ENCODE measurements at places on chromosomes 3 and 15.

DNA sequence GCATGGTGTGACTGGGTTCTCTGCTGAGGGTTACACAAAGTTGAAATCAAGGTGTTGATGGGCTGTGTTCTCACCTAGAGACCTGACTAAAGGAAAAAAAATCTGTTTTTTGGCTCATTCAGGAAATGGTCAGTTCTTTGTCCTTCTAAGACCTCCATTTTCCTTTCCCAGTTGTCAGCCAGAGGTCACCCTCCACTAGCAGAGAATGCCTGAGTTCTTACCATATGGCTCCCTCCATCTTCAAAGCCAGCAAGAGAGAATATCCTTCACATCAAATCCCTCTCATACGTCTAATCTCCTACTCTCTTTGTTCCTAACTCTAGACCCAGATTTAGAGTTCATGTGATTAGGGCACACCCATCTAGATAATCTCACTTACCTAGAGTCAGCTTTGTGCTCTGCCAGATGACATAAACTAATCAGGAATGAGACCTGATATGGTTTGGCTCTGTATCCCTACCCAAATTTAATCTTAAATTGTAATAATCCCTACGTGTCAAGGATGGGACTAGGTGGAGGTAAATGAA lies 19.4 kb downstream of the ANKRD28 start:
- no peak for DNase-seq

- no peak for DNase-seq
Observed at GRCh38 chr3:186180151-186180550, 71.3 kb upstream of the ETV5 start.

DNA sequence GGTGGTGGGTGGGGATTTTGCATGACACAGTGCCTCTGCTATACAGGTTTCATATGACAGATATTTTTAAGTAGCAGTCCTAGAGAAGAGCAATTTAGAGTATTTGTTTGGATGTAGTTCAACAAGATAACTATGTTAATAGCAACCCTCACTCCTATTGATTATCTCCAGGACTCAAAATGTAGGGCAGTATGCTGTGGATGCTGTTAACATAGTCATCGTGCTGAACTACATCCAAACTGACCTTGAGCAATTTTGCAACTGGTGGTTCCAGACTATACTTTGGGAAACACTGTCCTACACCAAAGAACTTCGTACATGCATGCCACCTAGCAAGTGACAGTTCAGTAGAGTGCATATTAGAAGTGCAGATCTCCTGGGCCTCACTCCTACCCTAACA lies 117.6 kb downstream of the IL5RA start:
- DNase-seq = no peak

- DNase-seq = no peak
Observed at GRCh38 chr3:51382947-51383578, 2.0 kb upstream of the MANF start.

DNA sequence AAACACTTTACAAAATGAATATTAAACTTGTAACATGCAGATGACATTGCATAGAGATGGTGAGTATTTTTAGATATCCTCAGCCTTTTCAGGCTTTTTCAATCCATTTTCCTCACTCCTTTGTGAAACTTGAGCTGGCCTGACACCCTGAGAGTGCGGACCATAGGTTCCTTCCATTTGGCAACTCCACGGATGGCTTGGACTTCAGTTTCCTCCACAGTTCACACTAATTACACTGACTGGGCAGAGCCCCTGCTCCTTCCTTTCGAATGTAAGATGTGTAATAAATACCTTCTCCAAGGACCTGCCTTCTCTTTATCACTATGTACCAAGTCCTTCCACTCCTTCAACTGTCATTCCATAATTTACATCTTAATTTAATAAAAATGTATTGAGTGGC lies 141.7 kb upstream of the LRIG1 start:
- DNase-seq = no peak

- no peak for DNase-seq
Observed at GRCh38 chr3:108509263-108509662, 1.1 kb downstream of the MYH15 start.

- no peak for DNase-seq
Observed at GRCh38 chr15:62071711-62072308, 5.0 kb downstream of the C2CD4A start.

- no peak for DNase-seq
Observed at GRCh38 chr15:48085591-48085930, 35.2 kb upstream of the SLC24A5 start.

DNA sequence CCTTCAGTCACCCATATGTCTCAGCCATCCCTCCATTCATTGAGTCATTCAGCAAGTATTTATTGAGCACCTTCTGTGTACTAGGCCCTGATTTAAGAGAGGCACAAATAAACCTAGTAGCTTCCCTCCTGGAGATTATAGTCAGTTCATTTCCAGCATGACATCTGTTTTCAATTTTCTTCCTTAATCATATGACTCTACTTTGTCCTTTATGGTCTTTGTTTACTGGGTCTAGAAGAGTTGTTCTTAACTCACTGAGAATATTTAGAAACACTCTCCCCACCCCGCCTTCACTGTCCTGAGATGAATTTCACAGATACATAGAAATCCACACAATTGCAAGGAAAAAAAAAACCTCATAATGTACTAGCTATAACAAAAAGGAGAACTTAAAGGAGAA lies 44.8 kb upstream of the ADAMTS9 start:
- DNase-seq = no peak

- no peak for DNase-seq
Observed at GRCh38 chr3:83514130-83514914, 1444.5 kb upstream of the CADM2 start.

- no peak for DNase-seq
Observed at GRCh38 chr3:160403796-160404470, 4.5 kb downstream of the SMC4 start.

DNA sequence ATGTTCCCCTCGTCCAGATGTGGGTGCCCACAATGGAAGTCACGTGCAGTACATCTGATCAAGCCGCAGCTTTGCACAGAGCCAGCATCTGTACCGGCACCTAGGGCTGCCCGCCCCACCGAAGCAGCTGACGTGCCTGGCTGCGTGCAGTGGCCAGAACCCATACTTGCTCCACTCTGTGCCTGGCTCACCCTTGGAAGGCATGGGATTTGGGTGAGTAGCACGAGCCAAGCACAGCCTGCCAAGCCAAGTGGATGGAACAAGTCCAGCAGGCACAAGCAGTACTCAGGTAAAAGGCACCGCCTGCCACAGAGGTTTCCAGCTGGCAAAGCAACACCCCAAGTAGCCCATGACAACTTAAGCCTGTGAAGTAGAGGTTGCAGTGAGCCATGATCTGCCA lies 261.3 kb downstream of the TBC1D5 start:
- DNase-seq = no peak

DNA sequence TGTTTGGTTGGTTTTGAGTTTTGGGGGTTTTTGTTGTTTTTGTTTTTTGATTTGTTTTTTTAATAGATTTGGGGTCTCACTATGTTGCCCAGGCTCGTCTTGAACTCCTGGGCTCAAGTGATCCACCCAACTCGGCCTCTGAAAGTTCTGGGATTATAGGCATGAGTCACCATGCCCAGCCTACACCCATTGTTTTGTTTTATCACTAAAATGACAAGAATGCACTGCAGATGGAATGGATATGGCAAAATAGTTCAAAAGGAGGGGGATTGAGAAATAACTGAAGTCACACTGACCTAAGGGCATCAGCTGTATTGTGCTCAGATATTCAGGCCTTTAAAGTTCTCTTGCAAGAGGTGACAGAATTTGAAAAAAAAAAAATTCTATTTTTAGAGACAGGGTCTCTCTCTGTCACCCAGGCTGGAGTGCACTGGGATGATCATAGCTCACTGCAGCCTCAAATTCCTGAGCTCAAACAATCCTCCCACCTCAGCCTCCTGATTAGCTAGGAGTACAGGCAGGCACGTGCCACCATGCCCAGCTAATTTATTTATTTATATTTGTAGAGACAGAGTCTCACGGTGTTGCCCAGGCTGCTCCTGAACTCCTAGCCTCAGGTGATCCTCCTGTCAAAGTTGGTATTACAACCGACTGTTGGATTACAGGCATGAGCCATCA lies 4.4 kb upstream of the RASA2 start:
- no peak for DNase-seq

GRCh38 chr3:181402347-181402746 lies 309.4 kb upstream of the SOX2 start:
- DNase-seq = no peak

DNA sequence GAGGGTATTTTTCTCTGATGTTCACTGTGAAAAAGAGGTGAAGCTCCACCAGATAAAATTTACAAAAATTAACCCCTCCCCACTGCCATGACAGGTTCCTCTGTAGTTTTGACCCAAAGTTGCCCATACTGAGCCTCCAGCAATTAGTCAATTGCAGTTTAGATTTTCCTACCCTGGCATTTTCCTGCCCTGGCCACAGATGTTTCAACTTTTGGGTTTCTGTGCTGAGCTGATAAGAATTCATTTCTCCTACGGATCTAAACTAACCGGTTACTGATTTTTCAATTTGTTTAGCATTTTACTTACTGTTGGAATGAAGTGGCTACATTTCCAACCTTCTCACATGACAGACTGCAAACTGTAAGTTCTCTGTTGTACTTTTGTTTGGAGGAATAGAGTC lies 1346.1 kb upstream of the EPHA6 start:
- DNase-seq = no peak

DNA sequence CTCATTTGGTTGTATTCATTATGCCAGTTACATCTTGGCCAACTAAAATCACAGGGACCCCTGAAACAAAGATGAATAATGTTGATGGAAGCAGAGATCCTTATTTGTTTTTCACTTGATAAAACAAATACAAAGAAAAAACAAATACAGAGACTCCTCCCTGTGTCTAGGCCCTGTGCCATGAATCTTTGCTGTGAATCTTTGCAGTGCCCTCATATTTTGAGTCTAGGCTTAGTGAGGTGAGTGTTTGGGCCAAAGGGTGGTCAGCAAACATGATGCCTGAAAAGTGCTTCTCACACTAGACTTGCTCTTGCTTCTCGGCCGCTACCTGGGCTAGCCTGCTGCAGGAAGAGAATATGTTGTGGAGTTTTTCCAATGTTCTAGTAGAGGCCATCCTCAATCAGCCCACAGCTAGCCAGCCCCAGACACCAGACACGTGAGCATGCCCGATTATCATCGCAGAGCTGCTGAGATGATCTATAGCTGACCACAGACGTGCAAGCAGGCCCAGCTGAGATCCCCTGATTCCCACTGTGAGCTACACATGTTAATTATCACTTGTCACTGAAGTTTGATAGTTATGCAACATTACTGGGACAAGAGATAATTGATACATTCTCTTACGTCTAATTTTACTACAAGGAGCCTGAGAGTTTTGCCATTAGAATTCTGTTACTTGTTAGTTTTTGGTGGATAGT lies 191.4 kb downstream of the THRB start:
- DNase-seq = no peak

GRCh38 chr3:174957551-174958001 lies 98.4 kb downstream of the NAALADL2 start:
- DNase-seq = no peak

DNA sequence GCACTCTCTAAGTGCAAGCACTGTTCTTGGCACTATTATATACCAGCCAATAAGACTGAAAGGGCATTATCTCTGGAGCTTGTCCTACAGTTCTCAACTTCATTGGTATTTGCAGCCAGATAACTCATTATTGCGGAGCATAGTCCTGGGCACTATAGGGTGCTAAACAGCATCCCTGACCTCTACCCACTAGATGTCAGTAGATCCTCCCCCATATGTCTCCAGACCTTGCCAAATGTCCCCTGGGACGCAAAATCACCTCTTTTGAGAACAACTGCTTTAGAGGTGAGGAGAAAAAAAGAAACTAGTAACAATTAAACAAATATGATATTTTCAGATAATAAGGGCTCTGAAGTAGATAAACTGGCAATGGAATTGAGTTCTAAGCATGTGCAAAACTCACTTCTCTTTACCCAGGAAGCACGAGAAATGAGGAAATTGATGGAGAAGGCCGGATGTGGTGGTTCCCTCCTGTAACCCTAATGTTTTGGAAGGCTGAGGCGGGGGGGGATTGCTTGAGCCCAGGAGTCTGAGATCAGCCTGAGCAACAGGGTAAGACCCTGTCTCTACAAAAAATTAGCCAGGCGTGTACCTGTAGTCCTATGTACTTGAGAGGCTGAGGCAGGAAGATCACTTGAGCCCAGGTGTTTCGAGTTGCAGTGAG lies 61.4 kb downstream of the FRMD4B start:
- no peak for DNase-seq

DNA sequence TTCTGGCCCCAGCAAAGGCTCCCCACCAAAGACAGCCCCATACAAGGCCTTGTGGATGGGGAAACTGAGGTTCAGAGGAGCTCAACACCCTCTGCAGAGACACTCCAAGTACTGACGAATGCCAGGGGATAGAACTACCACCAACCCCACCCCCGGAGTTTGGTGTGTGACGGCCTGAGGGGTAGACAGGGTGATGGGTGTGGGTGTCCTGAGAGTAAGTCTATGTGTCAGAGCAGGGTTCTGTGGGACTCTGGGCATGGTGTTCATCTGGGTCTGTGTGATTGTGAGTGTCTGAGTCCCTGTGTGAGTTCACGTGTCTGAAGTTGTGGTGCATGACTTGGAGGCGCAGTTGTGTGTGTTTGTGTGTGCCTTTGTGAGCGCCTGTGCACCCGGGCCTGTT lies 7.4 kb downstream of the PTH1R start:
- DNase-seq = no peak

DNA sequence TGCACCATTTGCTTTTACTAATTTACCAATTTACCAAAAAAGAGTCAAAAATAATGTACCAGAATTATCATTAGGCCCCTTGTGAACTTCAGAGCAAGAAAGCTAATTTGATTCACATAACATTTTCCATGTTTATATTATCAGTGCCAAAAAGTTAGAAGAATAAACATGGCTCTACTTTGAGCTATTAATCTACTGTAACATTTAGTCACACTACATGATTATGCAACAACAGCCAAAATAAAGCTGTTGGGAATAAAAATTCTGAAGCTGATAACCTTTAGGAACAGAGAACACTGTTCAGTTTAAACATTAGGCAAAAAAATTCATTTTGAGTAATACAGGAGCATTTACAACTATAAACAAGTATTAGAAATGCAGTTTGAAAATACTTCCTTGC lies 63.6 kb downstream of the PROS1 start:
- no peak for DNase-seq

- DNase-seq = peak; percentile 39
Observed at GRCh38 chr3:9600597-9600996, 47.0 kb upstream of the LHFPL4 start.

- no peak for DNase-seq
Observed at GRCh38 chr3:31878231-31878838, 102.7 kb downstream of the OSBPL10 start.

- no peak for DNase-seq
Observed at GRCh38 chr3:21170964-21171363, 580.0 kb downstream of the ZNF385D start.

All from glutamatergic neuron (in vitro differentiated cells).